ENCODE measurements at places on chromosomes 5 and 9.

DNA sequence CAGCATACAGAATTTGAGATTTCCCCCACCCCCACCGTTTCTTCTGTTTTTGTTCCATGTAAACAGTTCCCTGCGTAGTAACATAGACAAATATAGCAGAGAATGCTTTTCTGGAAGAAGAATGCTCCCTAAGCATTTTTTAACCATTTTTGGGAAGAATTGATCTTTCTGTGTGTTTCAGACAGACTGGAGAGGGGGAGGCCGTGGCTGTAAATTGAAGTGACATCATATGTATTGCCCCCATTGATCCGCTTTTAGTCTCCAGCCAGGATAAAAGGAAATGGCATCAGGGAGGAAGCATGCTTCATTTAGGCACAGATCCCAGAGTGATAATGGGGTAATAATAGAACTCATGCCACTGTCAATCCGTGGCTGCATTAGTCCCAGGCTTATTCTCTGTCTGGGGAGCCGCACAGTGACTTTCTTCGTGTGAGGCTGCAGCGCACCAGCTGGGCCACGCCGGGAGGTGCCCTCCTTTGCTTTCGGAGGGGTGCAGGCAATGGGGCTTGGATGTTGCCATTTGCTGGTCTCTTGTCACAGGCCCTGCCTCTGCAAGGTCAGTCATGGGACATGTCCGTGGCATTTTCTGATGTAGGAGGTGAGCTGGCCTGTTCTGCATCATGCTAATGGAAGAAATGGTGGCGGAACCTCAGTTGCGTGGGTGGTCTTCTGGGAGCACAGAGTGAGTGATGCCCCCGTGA, 261.5 kb downstream of the FANCC start:
- no peak for DNase-seq

- DNase-seq = no peak
Observed at GRCh38 chr9:10134266-10134665, 478.5 kb downstream of the PTPRD start.

DNA sequence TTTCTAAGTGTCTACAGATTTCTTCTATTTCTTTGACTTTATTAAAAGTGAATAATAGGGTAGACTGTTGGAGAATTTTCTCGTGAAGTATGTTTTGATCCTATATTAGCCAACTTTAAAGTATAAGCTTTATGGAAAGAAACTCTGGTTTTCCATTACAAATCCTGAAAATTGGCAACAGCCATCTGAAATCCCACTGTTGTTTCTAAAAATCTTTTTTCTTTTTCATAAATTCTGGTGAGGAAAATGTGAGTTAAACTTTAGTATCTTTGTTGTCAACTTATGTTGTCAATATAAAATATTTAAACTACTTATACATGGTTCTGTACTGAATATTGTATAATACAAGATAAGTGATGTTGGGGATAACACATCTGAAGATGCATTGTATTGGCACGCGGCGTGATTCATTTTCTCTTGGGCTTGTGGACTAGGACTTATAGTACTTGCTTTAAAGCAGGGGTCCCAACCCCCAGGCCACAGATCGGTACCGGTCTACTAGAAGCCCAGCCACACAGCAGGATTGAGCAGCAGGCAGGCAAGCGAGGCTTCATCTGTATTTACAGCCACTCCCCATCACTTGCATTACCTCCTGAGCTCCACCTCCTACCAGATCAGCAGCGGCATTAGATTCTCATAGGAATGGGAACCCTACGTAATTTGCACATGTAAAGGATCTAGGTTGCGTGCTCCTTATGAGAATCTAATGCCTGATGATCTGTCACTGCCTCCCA, 12.7 kb downstream of the MAMDC2 start:
- DNase-seq = no peak

DNA sequence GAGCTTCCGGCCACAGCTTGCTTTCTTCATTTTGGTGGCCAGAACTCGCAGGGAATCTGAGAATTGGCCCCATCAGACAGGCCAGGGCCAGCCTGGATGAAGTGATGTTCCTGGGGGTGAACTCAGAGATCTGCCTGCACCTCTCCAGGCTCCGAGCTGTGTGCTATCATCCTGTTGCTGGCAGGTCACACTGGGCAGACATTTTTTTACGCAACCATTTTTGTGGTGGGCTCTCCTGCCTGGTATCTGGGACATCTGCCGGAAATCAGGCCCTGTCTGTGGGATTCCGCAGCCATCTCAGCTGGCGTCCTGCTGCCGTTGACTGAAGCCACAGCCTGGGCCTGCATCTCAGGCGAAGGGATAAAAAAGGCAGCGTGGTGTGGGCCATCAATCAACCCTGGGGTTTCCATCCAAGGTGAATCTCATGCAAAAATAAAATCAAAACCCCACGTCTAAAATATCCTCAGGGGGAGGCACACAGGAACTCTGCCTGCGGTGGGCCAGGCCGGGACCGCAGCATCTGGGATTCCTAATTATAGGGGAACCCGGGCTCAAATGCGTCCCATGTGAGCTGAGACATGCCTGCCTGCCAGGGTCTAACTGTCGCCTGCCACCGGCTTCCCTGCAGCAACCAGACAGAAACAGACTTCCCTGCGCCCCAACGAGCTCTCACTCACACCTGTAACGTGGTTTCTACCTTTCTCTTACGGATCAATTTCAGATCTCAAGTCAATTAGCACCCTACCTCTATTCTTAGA, 174.3 kb downstream of the SYK start:
- DNase-seq = no peak

- DNase-seq = no peak
Observed at GRCh38 chr5:157130925-157131324, 11.7 kb downstream of the MED7 start.

GRCh38 chr5:133034064-133034463, 7.7 kb upstream of the ZCCHC10 start:
- DNase-seq = no peak

- DNase-seq = no peak
Observed at GRCh38 chr9:78396087-78396486, 99.2 kb downstream of the PSAT1 start.

DNA sequence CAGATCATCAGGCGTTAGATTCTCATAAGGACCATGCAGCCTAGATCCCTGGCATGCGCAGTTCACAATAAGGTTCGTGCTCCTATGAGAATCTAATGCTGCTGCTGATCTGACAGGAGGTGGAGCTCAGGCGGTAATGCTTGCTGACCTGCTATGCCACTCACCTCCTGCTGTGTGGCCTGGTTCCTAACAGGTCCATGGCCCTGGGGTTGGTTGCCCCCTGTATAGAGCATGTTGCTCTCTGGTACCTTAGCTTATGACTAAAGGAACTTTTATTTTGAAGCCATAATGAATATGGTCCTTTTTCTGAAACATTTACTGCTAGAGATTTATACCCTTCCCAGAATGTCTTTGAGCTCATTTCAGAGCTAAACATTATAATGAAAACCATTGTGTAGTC, 3.1 kb downstream of the MAN2A1 start:
- DNase-seq = no peak

DNA sequence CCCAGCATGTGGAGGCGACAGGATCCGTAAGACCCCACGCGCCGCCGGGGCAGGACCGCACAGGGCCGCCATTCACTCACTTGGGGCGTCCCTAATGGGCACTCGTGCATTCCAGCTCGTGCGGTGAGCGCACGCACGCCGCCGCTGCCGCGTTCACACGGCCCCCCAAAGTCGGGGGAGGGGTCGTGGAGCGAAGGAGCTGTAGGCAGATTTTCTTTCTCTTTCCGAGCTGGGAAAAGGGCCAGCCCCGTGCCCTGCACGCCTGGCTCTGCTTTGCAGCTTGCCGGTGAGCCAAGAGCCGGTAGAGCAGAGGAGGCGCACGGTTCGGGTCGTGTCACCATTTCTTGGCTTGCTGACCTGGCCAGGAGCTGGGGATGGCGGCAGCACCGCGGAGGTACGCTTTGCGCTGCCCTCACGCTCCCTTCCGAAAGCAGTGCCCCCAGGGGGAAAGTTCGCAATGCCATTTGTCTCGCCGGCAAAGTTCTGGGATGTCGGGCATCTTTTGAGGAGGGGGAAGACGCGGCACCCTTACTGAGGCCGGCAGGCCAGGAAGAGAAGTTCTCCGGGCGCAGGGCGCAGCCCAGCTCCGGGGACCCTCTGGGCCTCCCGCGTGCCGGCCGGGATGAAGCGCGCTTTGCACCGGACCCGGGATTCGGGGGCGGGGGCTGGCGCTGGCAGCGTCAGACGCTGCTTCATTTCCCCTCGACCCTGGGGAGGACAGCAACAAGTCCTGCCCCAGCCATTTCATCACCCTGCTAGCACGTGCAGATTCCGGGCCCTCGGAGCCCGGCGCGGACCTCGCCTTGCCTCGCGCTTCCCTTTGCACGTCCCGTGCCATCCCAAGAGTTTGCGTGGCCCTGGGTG, 898 bp downstream of the STC2 start:
- no peak for DNase-seq

DNA sequence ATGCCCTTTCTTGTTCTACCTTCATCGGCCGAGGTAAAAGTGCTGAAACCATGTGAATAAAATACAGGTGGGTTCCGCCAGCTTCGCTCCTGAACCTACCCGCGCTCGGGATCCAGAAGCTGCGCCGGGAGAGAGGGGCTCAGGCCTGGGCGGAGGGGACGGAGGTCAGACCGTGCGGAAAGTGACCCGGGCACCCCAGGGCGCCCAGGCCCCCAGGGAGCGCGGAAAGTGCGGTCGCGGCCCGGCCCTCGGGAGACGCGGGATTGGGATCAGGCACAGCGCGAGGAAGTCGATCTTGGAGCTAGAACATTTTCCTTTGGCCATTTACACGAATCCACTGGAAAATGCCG, 329 bp downstream of the SYK start:
- no peak for DNase-seq

DNA sequence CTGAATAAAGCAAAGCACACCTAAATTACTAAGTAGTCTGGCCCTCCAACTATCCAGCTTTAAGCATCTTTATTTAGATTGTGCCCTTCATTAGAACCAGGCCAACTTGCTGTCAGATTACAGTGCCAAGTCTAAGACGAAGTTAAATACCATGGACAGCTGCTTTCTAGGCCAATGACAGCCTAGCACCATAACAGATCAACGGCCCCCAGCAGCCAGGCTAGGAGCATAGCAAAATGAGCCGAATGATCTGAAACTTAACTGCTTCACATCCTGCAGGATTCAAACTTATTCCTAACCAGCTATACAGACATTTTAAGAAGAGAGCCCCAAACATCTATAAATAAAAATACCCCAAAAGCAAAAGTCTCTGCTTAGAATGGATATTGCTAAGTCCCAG, 6.8 kb downstream of the SLC24A2 start:
- no peak for DNase-seq

DNA sequence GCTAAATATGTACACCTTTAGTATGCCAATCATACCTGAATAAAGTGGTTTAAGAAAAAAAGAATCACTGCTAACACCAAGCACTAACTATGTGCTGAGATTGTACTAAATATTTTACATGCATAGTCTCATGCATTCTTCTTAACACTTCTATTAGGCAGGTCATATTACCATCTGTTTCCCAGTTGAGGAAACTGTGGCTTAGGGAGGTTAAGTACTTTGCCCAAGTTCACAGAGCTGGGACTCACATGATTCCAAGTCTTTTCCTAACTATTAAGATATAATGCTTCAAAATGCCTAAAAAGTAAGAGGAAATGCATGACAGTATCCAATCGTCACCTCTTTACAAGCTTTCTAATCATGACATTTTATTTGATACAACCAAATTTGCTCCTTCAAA, 69.2 kb upstream of the PLPP6 start:
- DNase-seq = no peak

- DNase-seq = peak; percentile 0
Observed at GRCh38 chr5:17218353-17219005, 1.0 kb downstream of the BASP1 start.

DNA sequence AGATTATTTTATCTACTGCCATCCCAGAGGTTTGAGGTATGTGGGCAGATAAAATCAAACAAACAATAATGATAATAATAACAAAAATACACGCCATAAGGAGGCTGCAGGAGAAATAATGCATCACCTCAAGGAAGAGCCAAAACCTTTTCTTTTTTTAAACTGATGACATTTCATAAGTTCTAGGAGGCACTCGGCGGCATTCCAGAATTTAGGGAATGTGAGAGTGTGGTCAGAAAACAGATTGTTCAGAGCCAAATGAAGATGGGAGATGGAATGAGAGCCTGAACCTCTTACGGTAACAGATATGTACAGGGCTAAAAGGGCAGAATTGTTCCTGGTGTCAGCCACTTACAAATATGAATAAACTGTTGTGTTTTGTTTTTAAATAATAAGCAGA, 615.0 kb upstream of the CHD1 start:
- no peak for DNase-seq

GRCh38 chr9:37876376-37876775, 27.6 kb downstream of the SLC25A51 start:
- DNase-seq = no peak

GRCh38 chr5:66377747-66378146, 218.4 kb upstream of the MAST4 start:
- no peak for DNase-seq

- DNase-seq = no peak
Observed at GRCh38 chr5:125450771-125451170, 704.3 kb upstream of the ZNF608 start.

DNA sequence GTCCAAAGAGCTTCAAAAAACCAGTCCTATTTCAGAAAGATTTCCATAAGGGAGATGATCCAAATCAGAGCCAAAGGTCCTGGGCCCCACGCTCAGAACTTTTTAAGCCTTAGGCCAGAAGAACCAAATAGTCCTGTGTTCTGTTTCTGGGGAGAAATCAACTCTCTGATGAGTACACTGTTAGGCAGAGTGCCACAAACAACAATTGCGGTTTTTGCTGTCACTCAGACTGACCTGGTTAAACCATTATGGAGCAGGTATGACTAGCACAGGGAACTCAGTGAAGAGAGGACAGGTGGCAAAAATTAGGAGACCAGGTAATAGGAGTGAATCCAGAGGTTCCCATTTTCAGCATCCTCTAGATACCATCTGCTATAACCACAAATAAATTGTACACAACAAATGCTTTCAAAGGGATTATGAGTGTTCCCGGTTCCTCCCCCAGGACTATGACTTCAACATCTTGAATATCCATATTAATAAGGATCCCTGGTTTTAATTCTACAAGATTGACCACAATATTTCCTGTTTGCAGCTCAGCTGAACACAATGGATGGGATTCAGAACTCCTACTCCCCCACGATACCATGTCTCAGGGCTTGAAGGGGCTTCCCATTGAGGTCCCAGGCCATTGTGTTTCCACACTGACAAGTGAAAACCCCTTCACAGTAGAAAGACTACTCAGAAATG, 52.1 kb upstream of the FREM1 start:
- no peak for DNase-seq

- DNase-seq = no peak
Observed at GRCh38 chr9:121910491-121911040, 182.5 kb downstream of the TTLL11 start.

- no peak for DNase-seq
Observed at GRCh38 chr5:16600946-16601345, 15.9 kb downstream of the RETREG1 start.

GRCh38 chr9:108316066-108316465, 539.7 kb downstream of the ACTL7B start:
- DNase-seq = no peak

Measured in stimulated activated CD4-positive, alpha-beta T cell treated with anti-CD3 and anti-CD28 coated beads, Interleukin-12 subunit alpha, Interleukin-12 subunit beta, amount 100 ng/mL, for 4 hours (primary cell).